Mammary epithelial cell (primary cell): ENCODE measurements at places on chromosomes 4 and X. TPM values are rescaled to one million over a fixed set of nuclear protein-coding genes. Genes with fewer than 3 reads are reported as not detected.

DNA sequence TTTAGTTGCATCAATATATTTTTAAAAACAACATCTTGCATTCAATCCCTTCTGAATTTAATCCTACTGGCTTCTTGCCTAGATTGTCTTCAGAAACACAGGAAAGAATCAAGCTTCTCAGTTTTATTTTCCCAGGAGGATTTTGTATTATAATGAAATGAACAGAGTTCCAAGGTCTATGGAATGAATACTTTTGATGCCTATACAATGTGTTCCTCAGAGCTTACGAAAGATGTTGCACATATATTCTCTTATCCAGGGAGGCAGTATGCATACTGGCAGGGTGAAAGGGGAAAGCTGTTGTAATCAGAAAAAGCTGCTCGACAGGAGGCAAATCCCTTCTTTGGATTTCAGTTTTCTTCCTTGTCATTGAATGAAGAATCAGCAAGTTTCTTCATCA lies 8.8 kb downstream of the TMPRSS11D start:
- DNase-seq, result no peak

GRCh38 chr4:13496605-13497004 lies 12.5 kb upstream of the RAB28 start:
- no peak for DNase-seq

GRCh38 chr4:73743795-73744194 lies 3.4 kb downstream of the CXCL8 start:
- DNase-seq, result peak; percentile 27

GRCh38 chrX:131745942-131746489 lies 202.1 kb downstream of the OR13H1 start:
- DNase-seq, result no peak

GRCh38 chr4:169397762-169398161 lies 127.0 kb upstream of the SH3RF1 start:
- peak; percentile 68 for DNase-seq

- no peak for DNase-seq
Observed at GRCh38 chr4:113561758-113562157, 199.8 kb downstream of the CAMK2D start.

GRCh38 chr4:924107-925096 lies 7.7 kb downstream of the GAK start:
- DNase-seq, result peak; percentile 59

- DNase-seq, result peak; percentile 25
Observed at GRCh38 chrX:14039344-14039743, 9.7 kb upstream of the GEMIN8 start.

DNA sequence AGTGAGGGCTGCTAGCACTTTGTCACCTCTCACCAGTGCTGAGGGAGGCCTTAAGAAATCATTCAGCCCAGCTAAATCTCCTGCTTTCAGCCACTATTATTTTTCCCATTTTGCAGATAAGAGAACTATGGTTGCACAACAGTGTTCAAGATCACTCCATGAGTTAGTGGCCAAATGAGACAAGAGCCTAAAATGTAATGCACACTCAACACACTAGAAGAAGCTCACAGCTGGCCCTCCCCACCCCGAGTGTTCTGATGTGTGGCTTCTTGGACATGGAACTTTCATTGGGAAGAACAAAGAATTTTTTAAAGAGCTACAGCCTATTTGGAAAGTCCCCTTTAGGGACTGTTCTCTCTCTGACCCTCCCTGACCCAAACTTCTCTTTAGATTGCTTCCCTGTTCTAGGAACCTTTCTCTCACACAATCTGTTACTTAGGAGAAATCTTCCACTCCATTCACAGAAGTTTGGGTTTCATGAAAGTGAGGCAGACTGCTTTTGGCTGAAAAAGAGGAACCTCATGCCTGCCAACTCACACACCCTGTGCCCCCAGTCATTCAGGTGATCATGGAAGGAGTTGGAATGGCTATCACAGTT lies 44.0 kb upstream of the CT47C1 start:
- no peak for DNase-seq

- no peak for DNase-seq
Observed at GRCh38 chrX:15681433-15681832, 16.8 kb upstream of the CLTRN start.

DNA sequence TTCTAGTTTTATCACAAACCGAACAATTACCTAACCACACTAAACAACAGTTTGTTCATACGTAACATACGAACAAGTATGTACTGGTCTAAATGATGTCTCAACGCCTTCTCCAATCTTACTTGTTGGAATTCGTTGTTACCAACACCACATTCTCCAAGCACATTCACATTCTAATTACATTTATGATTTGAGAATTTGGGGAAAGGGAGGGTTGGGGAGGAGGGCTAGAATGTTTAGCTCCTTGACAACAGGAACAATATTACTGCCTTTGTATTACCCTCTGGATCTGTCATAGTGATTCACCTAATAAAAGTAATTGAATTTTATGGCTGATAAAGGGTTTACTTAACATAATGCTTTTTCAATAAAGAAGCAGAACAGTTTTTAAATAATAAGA lies 24.4 kb downstream of the LCORL start:
- peak; percentile 73 for DNase-seq

- DNase-seq, result no peak
Observed at GRCh38 chr4:137470806-137471205, 61.5 kb downstream of the PCDH18 start.

DNA sequence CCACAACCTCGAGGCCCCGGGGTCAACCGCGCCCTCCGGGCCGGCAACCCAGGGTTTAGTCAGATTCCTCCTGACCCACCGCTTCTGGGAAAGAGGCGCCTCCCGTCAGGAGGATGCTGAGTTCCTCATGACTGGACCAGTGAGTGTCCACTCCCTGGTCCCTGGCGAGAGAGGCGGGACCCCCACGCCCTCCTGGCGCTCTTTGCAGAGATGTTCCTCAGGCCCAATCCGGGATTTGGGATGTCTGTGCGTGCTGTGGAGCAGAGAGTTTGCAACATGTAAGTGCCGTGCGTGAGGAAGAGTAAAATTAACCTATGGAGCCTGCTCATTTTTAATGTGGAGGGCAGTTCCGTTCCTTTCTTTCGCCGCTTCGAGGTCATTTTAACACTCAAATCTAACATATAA lies 824 bp upstream of the UGDH start:
- DNase-seq, result no peak

The NAP1L3 gene
- 2.5 TPM for total RNA-seq

GRCh38 chr4:158020734-158021346 lies 152.0 kb downstream of the GASK1B start:
- DNase-seq, result peak; percentile 84

DNA sequence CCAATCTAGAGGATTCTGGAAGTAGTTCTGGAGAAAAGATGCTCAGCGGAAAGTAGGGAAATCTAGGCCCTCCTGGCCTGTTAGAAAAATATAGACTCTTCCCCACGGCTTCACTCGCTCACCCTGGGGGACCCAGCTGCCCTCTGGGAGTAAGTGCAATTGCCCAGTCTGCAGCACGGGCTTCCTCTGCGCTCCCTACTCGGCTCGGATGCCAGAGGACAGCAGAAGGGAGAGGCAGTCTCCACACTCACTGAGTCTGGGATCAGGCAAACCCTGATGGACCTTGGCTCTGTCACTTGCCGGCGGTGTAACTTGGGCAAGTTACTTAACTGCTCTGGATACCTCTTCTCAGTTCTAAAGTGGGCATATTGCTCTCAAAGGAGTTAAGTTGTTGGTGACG lies 2.1 kb downstream of the SHISA3 start:
- no peak for DNase-seq

The CDKN2AIP gene
- 11.1 and 14.3 TPM in 2 replicates for total RNA-seq

The PDGFC gene
- 69.3 TPM for total RNA-seq

- DNase-seq, result peak; percentile 90
Observed at GRCh38 chr4:120692964-120693363, 229.6 kb downstream of the PRDM5 start.

The TRIM60 gene
- not detected for total RNA-seq
